CD8-positive, alpha-beta memory T cell (primary cell): ENCODE measurements at places on chromosomes 2 and 18.

DNA sequence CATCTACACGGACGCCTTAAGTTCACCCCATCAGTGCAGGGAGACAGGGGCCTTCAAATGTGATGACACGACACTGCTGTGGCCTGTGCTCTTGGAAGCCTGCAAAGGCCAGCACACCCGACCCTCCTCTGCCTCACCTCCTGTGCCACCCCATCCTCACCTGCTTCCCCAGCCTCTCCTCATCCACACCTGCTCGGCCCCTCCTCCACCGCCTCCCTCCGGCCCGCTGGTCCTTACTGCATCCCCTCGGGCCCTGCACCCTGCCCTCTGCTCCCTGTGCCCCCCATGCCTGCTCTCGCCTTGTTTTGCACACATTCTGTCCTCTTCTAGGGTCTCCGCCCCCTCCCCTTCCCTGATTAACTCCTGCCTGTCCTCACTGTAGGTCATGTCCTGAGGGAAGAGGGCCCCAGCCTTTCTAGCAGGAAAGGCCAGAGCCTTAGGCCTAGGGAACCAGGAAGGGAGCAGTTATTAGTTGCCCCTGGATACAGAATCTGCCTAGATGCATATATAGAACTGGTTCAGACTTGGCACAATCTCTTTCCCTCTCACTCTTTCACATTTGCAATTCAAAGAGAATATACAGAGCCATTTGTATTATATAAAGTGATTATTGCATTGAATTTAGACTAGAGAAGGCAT lies 39.4 kb downstream of the TRAPPC12 start:
- no peak for DNase-seq

DNA sequence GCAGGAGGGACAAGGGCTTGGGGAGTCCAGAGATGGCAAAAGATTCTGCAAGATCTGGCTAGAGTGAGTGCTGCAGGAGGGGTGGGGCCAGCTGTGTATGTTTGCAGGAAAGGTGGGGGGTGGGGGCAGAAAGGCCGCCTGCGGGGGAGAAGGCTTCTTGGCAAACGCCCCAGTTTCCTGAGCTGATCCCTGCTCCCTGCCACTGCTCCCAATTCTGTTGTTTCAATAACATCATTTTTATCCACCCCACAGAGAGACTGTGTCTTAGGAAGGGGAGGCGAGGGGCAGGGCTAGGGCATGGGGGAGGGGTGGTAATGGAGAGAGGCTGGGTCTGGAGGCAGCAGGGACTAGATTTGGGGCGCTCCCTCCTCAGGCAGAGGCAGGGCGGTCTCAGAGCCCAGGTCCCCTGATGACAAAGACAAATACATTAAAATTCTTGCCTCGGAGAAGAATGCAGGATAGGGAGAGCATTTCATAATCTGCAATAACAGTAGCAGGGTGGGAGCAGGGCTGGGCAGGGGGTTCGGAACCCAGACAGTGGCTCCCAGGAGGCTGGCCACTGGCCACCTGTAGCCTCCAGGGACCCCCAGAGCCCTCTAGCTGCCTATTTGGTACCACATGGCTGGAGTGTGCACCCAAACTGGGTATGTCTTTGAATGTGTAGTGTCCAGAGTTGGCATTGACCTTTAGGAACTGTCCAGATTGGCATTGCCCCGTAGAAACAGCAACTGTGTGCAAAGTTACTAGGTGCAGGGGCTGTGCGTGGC lies 2.1 kb upstream of the WNT6 start:
- no peak for DNase-seq

DNA sequence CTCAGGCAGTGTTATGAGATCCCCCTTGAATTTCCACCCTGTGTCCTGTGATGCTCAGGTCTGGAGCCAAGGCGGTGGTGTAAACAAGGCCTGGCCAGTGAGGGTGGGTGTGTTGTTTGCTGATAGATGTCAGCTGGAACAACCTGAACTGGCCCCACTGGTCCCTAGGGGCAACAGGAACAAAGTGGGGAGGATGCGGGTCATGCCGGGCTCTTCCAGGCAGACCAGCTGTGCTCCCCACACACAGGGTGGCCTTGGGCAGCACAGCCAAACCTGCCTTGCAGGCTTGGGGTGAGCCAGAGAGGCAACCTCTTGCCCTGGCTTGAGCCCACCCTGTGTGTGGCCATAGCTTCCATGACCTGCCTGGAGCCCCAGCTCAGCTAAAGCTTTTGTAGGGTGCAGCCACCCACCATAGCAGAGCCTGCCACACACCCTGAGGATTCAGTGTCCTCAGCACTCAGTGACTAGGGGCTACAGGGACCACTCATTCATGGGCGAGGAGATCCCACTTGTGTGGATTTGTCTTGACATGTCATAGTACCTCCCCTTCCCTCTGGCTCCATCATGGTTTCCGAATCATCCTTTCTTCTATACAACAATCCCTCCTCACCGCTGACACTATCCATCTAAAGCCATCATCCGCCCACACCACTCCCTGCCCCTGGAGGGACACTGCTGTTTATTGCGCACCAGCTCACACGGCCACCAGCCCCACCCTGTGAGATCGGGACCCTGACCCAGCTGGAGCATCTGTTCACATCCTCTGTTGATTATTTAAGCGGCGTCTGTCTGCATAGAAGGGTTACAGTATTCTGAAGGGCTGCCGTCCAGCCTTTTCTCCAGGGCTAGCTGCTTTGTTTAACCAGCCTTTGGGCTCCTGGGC lies 268.8 kb downstream of the CYP26B1 start:
- no peak for DNase-seq

- no peak for DNase-seq
These were observed 43.9 kb upstream of the RFX8 start for GRCh38 chr2:101518578-101519492.

DNA sequence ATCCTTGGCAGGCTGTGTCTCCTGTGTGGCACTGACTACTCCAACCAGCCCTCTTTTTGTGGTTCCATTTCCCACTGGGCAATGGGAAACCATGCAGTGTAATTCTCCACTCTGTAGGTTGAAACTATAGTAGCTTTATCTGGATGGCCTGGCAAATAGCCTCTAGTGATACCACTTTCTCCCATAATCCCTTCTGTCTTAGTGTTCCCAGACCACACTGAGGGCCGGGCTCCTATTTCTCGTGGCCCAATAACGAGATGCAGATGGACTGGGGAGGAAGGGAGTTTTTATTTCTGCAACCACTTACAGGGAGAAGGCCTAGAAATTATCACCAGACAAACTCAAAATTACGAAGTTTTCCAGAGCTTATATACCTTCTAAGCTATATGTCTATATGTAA lies 24.7 kb downstream of the SKA1 start:
- no peak for DNase-seq

DNA sequence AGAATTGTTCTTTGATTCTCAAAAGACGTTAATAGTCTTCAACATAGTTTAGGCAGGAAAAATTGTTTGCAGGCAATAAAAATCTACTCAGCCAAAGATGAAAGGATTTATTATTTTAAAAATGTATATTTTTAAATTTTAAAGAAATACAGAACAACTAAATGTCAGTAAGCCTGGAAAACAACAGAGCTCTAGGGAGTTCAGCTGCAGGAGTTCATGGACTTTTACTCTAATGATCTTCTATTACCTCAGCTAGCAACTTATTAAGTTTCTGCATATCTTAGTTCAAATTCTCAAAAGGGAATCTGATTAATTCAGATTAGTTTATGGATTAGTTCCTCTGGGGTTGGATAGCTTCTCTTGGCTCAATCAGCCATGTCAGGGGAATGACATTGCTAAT lies 17.9 kb upstream of the XIRP2 start:
- no peak for DNase-seq

GRCh38 chr2:146990311-146991054 lies 854.3 kb upstream of the ACVR2A start:
- no peak for DNase-seq

DNA sequence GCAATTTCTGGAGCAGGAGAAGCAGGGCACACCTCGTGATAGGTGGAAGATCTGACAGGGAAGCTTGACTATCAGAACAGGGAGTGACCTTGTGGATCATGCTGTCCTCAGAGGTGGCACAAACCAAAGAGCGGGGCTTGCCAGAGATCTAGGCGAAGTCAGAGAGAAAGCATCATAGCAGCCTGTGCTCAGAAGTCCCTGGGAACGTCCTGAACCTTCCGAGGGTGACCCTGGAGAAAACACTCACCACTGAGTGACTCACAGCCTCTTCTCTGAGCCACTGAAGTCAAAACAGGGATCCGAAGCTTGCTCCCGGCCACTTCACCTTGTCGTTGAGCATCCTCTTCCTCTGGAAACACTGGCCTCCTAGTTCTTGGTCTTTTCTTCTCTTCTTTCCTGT lies 56.7 kb downstream of the IL1R2 start:
- no peak for DNase-seq

GRCh38 chr18:25392192-25392591 lies 40.2 kb upstream of the ZNF521 start:
- DNase-seq, result no peak

- DNase-seq, result no peak
These were observed 540 bp downstream of the SOX11 start for GRCh38 chr2:5692561-5693286.

- no peak for DNase-seq
These were observed 23.8 kb downstream of the AKAIN1 start for GRCh38 chr18:5173236-5173635.

DNA sequence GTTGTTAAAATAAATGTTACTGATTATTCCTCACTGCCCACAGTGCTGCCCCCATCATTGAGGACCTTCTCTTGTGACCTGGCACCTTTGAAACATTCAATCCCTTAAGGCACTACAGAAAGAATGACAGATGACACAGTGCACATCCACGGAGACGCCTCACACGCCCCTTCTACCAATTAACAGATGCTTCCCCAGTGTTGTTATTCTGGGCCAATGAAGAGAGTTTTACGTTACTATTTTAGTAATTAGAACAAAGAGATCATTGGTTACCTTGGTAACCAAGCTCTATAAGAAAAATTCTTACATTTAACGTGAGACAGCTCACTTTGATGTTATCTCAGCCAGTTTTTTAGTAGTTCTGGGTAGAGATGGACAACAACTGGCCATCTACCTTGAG lies 152.0 kb downstream of the ZNF236 start:
- no peak for DNase-seq

DNA sequence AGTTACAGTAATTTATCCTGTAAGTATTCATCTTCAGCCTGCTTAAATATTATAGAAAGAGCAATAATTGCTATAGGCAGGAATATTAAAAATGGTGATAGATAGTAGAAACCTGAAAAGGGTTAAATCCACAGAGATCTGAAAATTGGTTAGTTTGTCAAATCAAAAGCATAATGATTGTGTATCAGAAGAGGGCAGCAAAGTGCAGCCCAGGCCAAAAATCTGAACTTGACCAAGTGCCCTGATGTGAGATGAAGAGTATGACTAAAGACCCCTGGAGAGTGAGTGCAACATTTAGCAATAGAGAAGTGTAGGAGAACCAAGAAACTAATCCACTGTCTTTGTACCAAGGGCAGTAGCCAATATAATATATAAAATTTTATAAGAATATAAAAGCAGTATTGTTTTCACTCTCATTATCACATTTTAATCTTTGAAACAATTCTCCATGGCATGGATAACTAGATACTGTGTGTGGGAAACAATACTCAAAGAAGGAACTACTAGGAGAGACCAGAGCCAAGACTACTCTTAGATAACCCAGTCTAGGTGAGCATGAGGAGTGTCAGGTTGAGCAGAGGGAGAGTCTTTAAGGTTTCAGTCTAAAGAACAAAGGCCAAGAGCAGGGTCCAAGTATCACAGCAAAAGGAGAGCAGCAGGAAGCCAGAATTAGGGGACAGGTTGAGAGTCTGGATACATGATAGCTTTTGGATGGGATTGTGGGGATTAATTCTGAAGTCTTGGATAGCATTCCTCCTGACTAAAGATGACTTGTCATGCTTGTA lies 148.7 kb downstream of the CALCRL start:
- DNase-seq, result no peak

DNA sequence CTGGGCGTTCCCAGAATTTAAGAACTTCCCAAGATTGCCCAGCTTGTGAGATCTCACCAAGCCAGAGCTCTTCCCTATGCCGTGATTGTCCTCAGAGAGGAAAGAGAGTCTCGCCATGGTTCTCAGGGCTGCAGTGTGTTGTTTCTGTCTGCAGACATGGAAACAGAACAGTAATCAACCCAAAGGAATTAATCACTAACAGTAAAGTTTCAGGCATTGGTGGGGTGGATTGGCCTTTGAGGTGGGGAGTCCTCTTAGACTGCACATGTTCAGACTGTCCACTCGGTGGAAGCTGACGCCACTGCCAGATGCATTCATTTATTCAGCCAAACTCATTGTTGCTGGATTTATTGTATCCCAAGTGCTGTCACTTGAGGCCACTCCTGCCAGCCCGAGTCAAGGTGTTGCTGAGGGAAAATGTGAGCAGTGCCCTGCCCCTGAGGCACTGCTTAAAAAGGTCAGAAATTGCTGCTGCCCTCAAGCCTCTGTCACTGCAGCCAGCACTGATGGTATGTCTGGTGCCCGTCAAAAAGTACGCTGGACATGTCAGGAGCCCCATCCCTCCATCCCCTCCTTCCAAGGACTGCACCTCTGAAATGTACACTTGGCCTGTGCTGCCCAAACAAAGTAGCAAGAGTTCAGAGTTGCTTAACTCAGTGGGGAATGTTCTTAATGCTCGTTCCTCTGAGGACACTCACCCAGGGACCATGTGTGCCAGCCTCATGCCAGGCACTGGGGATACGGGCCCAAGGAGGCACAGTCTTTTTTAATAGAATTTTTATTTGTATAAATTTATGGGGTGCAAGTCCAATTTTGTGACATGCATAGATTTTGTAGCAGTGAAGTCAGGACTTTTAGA lies 201.0 kb downstream of the GLI2 start:
- DNase-seq, result no peak

DNA sequence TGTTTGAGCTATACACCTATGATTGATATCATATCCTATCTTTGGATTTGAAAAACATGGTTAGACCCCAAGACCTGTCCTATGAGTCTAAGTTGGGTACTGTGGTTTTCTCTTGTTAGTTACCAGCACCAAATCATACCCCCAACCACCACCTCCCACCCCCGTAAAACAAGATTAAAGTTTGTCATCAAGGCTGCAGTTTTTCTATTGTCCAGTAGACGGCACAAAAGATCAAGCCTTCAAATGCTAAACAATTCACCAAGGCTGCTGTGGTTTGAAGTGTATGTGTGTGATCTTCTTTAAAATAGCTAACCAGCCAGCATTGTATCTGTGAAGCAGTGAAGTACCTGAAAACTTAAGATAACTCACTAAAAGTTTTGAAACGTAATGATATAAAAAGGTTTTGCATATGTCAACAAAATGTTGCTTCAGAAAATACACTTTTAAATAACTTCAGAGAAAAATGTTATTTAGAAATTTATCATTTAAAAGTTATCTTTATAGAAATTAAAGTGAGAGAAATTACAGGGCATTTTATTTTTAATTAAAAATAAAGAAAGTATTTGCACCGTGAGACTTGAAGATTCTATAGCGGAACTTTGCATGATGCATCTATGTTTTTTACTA lies 5.8 kb upstream of the MEIS1 start:
- DNase-seq, result no peak

GRCh38 chr2:141766225-141766624 lies 364.6 kb downstream of the LRP1B start:
- no peak for DNase-seq

GRCh38 chr2:74206180-74206688 lies 7.8 kb downstream of the MTHFD2 start:
- DNase-seq, result no peak

GRCh38 chr18:74064510-74064909 lies 83.1 kb downstream of the FBXO15 start:
- no peak for DNase-seq
